Stimulated activated CD4-positive, alpha-beta T cell treated with anti-CD3 and anti-CD28 coated beads, Interleukin-4, amount 100 ng/mL, for 24 hours (primary cell): ENCODE measurements at places on chromosomes 4 and X.

DNA sequence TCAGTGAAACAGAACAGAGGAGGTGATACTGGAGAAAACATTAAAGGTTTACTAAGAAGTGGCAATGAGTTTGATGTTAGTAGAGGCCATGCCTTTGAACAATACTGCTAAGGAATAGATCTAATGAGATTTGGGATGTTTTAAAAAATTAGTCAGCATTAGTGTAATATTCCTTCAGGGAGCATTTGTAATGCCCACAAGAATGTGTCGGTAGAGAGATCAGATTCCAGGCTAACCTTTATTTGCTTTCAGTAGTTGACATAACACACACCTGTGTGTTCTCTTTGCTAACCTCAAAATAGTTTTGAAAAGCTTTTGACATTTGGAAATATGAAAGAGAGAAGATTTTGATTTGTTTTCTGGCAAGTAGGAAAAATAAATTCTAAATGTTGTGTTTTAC, 328.8 kb downstream of the BMPR1B start:
- no peak for DNase-seq

GRCh38 chr4:8301851-8302730, 32.5 kb downstream of the HTRA3 start:
- DNase-seq = no peak

DNA sequence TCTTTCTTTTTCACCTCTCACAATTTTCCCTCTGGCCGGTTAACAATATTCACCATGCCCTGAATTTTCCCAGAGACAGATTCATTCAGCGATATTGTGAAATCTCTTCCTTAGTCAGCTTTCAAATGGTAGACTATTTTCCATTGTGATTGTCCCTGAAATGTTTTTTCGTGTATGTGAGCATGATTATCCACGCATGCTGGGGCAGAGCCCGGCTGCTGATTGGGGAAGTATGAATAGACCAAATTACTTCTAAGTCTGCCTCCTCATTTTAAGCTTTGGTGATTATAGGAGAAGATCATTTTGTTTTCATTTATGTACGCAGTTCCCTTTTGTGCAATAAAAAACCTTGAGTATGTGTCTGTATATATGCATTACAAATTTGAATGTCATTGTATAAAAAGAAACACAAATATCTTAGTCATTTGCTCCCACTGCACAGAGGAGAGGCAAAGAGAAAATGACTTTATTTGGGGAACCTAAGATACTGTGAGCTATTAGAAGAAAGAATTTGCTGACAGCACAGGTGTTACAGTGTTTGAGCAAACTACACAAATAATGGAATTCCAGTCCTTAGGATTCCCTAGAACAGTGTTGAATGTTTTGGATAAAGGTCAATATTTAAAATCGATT, 11.3 kb downstream of the DTHD1 start:
- no peak for DNase-seq

GRCh38 chrX:49058794-49059193, at the start of gene CCDC120:
Gene CCDC120, plus strand, starts transcription at chrX:49058999. Its CDS starts 3,043 bp downstream, at chrX:49062042.
- DNase-seq = no peak

DNA sequence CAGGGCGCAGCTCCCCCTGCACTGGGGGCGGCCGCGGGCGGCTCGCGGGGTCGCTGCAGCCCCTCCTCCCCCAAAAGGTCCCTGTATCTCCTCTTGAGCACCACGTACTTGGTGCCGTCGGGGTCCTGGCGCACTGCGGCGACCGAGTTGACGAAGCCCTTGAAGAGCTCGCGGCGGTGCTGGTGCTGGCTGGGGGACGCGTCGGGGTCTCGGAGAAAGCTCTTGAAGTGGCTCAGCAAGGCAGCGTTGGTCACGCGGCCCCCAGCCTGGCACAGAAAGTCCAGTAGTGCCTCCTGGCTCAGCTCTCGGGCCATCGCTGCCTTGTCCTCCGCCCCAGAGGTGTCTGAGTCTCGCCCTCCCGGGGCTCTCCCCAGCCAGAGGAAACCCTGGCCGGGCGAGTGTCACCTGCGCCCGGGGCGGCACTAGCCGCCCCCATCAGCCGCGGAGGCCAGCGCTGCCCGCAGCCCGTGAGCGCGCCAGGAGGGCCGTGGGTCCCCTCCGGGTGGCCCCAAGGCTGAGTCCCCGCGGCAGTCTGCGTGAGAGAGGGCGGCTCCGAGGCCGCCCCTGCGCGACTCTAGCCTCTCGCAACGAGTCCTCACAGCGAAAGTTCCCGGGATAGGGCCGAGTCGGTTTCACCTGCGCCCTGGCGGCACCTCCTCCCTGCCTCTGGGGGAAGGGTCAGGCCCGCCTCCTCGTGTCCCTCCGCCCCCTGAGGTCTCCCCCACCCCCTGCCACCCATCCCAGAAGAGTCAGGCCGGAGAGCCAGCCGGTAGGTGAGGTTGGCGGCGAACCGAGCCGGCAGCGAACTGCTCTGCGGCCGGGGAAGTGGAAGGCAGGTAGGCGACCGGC, at the start of gene SOWAHB:
Gene SOWAHB (minus strand): TSS at position 609 of the 849 bp plus-strand sequence. CDS start 295 bp downstream, at position 314.
- peak; percentile 10 for DNase-seq

DNA sequence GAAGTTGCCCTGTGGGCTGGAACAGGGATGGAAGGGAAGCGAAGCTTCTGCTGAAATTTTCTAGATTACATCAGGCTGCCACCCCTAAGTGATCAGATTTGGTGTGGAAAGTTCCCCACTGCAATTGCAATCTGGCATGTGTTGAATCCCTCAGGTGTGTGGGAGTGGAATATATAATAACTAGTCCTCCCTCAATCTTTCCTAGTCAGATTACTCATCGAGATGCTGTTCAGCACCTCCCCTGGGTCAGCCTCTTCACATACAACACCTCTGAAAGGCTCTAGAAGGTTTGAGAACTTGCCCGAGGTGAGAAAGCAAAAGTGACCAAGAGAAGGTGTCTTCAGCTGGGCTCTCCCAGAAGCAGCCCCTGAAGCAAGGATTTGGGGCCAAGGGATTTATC, 336.8 kb downstream of the BCOR start:
- DNase-seq = peak; percentile 27

- no peak for DNase-seq
Observed at GRCh38 chrX:75603833-75604232, 81.0 kb upstream of the ZDHHC15 start.

DNA sequence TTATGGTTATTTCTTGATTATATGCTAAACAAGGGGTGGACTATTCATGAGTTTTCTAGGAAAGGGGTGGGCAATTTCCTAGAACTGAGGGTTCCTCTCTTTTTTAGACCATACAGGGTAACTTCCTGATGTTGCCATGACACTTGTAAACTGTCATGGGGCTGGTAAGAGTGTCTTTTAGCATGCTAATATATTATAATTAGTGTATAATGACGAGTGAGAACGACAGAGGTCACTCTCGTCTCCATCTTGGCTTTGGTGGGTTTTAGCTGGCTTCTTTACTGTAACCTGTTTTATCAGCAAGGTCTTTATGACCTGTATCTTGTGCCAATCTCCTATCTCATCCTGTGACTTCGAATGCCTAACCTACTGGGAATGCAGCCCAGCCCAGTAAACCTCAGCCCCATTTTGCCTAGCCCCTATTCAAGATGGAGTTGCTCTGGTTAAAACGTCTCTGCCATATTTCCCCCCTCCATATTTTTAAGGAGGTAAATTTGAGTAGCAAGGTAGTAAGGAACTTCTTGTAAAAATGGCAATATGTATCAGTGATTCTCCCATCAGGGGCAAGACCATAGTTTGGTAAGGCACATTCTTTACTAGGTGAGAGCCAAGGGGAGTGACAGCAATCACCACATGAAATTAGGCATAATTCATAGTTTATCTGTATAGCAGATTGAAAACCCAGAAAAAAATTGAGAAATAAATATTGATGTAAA, 2.6 kb downstream of the CXCL2 start:
- no peak for DNase-seq

DNA sequence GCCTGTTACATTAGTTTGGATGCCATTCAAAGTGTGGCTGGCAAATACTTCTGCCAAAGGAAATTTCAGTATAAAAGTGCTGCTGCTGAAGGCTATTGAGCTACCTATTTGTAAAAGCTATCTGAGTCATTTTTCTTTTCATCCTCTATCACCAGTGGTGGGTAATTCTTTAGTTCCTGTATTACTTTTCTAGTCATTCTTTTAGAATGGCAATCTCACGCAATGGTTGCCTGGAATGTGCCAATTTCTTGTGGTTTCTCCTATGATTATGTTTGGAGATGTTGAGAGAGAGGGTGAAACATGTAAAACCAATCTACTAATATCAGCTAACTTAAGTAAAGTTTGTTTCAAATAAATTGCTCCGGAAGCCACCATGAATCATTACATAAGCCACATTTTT, 685.0 kb downstream of the RAPGEF2 start:
- no peak for DNase-seq

- no peak for DNase-seq
Observed at GRCh38 chr4:21469438-21470300, 478.9 kb downstream of the KCNIP4 start.

GRCh38 chrX:88355252-88355651, 391.8 kb upstream of the CPXCR1 start:
- no peak for DNase-seq

- no peak for DNase-seq
Observed at GRCh38 chr4:40193578-40193977, 3.3 kb upstream of the RHOH start.
